Inflammatory macrophage treated with lipopolysaccharide for 1 hour (primary cell): ENCODE measurements at places on chromosomes 13 and 19.

GRCh38 chr13:33153421-33154404 is 131.8 kb downstream of the STARD13 start:
- no peak for DNase-seq

DNA sequence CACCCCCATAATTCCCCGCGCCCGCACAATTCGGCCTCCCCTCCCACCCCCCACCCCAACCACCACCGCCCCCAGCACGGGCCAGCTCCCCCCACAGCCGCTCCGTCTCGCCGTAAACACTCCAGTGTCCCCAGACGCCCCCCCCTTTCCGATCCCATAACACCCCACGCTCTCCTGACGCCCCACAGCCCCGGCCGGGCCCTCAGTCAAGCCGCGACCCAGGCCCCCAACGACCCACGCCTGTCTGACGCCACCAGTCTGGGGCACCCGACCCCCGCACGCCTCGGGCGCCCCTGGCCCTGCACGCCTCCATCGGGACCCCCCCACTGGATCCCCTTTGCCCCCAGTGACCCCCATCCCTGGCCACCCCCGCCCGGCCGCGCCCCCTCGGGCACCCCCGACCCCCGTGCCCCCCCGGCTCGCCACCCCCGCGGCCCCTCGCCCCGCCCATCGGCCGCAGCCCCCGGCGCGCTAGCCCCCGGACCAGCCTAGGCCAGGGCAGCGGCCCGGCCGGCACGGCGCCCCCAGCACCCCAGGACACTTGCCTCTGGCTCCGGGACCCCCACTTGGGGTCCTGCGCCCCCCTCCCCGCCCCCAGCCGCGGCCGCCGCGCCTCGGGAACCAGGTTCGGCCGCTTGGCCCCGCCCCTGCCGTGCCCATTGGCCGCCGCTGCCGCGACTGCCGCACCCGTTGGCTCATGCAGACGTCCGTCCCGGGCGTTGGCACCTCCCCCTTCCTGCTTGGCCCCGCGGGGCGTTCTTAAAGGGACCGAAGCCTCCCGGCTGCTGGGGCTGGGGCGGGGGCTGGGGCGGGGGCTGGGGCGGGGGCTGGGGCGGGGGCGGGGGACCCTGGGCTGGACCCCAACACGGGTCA is at the start of gene FKBP8:
Gene FKBP8 (minus strand): TSS at position 633 of the 873 bp plus-strand sequence. CDS start 1,603 bp downstream, outside the sequence.
- DNase-seq: peak; percentile 94

DNA sequence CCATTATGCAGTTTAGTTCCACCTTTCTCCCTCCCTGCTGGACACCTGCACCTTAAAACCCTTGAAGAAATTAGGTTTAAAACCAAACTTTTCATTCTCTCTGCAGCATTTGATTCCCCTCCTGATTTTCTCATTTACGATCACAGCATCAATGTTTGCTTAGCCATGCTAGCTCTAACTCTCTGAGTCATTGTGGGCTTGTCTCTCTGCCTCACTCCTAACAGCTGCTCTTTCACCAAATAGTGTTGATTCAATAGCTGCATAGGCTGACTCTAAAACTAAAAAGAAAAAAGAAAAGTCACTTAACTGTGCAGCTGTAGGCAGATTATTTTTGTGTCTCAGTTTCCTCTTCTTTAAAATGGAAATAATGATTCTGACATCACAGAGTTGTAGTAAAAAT is 1124.9 kb downstream of the DIAPH3 start:
- DNase-seq: no peak

DNA sequence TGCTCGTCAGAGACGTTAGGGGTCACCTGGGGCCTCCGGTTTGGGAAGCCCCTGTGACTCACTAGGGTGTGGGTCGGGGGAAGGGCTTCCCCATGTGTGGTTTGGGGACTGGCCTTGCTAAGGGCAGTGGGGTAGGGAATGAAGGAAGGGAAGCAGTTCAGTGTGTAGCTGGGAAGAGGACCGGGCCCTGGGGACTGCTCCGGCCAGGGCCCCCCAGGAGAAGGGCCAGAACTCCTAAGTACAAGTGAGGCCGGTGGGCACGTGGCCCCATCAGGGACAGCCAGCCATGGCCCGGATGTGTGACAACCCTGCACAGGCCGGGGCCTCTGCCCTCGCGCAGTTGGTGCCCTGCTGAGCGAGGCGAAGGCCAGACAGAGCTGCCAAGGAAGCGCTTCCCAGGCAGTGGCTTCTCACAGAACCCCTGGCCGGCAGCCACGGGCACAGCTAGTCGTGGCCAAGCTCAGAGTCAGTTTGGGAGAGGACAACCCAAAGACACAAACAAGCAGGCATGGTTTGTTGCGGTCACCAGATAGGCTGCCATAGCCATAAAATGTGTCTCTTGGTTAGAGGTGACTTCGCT is 25.7 kb downstream of the TEX29 start:
- no peak for DNase-seq
